ENCODE measurements at places on chromosomes 1 and 21.

- DNase-seq = peak; percentile 69
Observed at GRCh38 chr1:229479660-229480399, 28.3 kb downstream of the NUP133 start.

GRCh38 chr1:160578175-160578524 is 1.1 kb downstream of the CD84 start:
- no peak for DNase-seq

GRCh38 chr1:228278432-228278941 is 70.6 kb downstream of the OBSCN start:
- no peak for DNase-seq

DNA sequence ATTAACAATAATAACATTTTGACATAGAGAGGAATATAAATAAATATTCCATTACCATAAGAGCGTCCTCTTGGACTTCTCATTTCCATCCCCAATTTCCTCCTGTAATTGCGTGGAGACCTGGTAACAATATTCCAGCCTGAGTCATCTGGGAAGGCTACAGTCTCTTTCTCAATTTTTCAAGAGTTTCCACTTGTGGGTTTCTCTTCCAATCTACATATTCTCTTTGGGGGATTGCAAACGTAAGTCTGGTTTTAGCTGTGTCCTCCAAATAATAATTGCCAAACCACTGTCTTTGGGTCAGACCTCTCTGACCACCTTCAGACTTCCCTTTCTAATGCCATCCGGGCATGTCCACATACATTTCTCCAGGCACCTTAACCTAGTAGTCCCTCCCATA is 124.5 kb upstream of the USP24 start:
- no peak for DNase-seq

DNA sequence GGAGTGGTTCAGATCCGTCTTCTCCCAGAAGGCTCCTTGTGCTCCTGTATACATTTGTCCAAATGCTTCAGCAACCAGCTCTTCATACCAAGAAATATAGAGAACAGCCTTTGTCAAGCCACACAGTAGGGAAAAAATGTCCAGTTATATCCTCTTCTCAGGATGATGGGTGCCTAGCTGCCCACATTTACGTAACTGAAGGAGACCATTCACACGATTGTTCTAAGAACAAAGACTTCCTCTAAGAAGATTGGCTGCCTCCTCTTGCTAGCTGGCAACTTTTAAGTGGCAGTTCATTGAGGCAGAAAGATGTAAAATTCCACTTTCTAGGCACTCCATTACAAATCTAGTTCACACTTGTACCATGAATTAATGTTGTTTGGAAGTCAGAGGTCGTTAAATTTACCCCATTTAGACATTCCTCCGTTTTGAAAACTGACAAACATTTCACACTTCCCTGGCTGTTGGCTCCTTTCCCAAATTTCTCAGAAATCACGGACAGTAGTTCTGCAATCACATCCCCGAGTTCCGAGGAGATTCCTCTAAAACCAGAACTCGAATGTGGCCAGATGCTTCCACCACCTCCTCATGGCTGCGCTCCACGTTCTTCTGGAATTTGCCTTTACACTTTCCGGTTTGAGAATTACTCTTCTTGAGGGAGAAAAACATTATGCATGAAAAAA is 45.6 kb upstream of the CSF1 start:
- no peak for DNase-seq

GRCh38 chr1:30149226-30149625 is 574.2 kb downstream of the MATN1 start:
- DNase-seq = no peak

DNA sequence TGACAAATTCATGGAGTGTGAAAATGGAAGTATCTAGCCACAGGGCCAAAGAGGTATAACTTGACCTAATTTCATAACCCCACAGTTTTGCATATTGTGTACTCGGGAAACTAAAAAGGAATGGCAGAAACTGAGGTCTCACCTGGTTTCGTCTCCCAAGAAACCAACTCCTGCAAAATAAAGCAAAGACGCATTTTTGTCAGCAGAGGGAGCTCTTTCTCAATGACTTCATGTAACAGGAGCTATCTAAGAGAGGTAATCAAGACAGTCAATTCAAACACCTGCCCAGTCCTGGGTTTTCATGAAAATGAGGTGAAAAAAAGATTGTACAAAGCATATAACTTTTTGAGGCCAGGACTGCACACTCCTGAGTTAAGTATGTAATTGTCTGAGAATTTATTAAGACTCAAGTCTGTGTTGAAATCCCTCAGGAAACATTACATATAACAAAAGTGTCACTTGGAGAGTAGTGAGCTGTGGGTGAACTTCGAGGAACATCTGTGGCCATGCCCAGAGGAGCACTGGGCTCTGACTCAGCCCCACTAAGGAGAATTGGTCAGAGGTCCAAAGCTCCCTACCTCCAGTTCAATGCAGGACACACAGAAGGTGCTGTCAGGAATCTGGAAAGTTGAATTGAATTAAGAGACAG is 17.6 kb downstream of the FCRL4 start:
- DNase-seq = no peak

- no peak for DNase-seq
Observed at GRCh38 chr1:152970495-152970894, at the start of gene SPRR4. SPRR4 (plus strand) TSS chr1:152970648; CDS start chr1:152971891, 1,243 bp downstream.

GRCh38 chr1:207698822-207699483 is 52.9 kb upstream of the CD46 start:
- no peak for DNase-seq

GRCh38 chr1:208090388-208091301 is 153.5 kb downstream of the PLXNA2 start:
- no peak for DNase-seq

- DNase-seq = no peak
Observed at GRCh38 chr1:209106237-209106741, 477.2 kb upstream of the CAMK1G start.

DNA sequence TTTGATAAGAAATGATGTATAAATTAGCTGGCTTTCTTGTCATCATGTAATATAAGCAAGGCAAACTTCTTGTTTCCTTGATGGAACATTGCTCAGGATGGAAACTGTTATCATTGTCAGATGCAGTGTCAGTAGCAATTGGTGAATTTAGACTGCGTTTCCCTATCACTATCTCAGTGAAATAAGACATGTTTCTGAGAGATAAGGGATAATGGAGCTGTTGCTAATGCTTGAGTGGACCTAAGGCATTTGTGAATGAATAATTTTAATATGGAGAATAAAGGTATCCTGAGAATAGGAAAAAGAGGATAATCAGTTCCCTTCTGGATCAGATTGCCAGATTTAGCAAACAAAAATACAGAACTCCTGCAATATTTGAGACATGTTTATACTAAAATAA is 160.9 kb downstream of the HLX start:
- DNase-seq = no peak

- no peak for DNase-seq
Observed at GRCh38 chr1:202981939-202982338, 14.9 kb upstream of the CYB5R1 start.

DNA sequence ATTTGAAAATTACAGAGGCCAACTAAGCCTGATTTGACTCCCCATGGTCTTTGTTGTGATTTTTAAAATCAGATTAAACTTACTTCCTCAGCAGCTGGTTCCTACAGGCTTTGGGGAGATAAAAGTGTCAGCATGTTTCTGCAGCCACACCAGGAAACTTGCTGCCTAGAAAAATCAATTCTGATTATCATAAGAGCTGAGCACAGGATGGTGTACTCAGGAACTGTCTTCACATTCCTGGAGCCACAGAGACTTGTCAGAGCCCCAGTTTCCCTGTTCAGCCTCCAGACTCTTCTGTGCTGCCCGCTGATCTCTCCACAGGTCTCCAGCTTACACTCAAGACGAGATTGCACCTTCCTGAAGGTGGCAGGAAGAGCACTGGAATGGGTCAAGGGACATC is 23.9 kb downstream of the RAB3B start:
- DNase-seq = no peak

- DNase-seq = no peak
Observed at GRCh38 chr1:30902593-30903290, 5.8 kb downstream of the SDC3 start.

- no peak for DNase-seq
Observed at GRCh38 chr1:54007613-54008012, 10.4 kb downstream of the LDLRAD1 start.

- DNase-seq = no peak
Observed at GRCh38 chr1:208349694-208350330, 105.6 kb upstream of the PLXNA2 start.

DNA sequence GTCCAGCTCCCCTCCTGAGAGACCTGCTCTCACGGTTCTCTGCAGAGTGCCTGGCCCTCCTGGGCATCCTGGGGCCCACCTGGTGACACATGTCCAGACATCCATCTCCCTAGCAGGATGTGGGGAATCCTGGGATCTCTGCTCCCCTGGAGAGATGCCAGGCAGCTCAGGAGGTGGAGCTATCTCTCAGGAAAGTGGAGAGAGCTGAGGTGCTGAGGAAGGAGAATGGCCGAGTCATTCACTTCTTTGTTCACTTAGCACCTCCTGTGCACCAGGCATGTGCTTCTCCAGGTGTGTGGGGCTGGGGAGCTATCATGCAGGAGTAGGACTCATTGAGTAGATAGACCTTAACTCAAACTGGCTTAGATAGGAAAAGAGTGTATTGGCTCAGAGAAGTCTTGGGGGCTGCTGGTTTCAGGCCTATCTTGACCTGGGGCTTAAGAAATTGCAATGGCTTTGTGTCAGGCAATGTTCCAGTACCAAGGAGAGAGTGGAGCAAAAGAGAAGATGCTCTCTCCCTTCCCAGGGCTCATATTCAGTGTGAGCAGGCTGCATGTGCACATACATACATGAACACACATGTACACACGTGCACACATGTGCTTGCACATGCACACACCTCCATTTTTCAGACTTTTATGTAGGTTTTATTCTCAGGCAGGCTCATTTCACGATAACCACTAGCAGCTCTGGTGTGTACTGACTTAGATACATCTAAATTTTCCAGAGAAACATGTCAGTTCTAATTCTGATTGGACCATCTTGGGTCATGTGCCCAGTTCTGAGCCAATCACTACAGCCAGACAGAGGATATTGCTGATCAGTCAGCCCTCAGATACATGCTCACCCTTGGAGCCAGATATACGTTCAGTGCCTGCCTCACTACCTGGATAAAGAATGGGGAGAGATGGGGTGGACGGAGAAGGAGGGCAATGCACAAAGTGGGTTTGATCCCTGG is 437.6 kb downstream of the PTPRU start:
- DNase-seq = no peak

GRCh38 chr1:171985639-171986038 is 144.3 kb downstream of the DNM3 start:
- no peak for DNase-seq

GRCh38 chr1:245645894-245646293 is 491.1 kb downstream of the KIF26B start:
- DNase-seq = peak; percentile 66

GRCh38 chr1:109539676-109540075 is at the start of gene GPR61:
GPR61 (plus strand) TSS chr1:109539872; CDS start chr1:109543023, 3,151 bp downstream.
- DNase-seq = no peak

GRCh38 chr21:34526618-34527290 is 14.7 kb upstream of the KCNE1 start:
- DNase-seq = no peak

- DNase-seq = no peak
Observed at GRCh38 chr1:7223334-7224080, 438.3 kb downstream of the CAMTA1 start.

DNA sequence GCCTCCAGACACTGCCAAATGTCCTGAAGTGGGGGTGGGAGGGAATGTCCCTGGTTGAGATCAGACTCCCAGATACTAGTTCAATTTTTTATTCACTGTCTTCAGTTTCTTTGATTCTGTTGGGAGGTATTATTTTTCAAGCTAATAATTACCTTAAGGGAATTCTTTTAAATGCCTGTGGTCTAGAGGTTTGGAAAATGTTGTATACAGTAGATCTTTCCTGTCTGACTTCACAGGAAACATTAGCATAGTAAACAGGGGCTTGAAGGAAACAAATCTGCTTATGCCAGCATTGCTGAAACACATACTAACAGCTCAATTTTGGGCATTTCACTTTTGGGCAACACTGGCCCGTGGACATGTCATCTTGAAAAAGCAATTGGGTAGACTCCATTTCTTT is 84.3 kb upstream of the HP1BP3 start:
- DNase-seq = no peak

DNA sequence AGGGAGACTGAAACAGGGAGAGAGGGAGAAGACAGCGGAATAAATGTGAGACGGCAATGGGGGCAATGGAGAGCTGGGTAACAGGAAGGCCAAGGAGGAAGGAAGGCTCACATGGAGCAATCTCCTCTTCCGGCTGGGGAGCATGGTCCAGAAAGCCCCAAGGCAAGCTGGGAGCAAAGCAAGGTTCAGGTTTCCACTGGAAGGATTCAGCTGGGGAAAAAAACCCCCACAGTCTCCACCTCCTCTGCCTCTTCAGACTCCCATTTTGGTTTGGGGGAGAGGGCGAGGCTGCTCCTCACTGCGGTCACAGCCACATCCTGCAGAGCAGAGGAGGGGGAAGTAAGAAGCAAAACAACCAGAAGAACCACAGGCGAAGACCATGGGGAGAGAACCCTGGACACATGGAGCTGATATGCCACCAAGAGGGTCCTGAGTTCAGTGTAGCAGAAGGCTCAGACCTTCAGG is 650 bp downstream of the TNFAIP8L2 start:
- no peak for DNase-seq

DNA sequence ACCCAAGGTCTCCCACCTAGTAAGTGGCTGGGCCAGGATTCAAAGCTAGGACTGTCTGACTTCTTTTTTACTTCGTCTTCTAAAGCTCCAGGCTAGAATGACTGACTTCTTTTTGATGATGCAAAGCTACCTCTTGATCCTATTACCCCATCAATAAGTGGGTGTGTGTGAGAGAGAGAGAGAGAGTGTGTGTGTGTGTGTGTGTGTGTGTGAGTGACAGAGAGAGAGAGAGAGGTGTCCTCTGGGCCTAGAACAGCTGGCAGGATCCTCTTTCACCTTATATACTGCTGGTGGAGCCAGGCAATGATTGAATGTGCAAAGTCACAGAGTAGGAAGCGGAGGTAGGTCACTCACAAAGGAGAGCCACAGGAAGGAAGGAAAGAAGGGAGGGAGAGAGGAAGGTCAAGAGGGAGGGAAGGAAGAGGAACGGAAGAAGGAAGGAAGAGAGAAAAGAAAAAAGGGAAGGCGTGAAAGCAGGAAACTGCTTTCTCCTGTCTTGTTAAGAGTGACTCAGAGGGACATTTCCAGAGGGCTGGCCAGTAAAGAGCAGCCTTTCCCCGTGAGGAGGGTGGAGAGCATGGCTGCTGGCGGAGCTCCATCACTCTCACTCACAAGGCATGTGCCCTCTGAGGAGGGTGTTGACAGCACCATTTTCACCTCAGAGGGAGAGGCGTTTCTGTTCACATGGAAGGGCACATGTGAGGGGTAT is 68.9 kb downstream of the CDC7 start:
- DNase-seq = no peak

GRCh38 chr1:236167154-236167553 is 24.8 kb downstream of the GPR137B start:
- no peak for DNase-seq

DNA sequence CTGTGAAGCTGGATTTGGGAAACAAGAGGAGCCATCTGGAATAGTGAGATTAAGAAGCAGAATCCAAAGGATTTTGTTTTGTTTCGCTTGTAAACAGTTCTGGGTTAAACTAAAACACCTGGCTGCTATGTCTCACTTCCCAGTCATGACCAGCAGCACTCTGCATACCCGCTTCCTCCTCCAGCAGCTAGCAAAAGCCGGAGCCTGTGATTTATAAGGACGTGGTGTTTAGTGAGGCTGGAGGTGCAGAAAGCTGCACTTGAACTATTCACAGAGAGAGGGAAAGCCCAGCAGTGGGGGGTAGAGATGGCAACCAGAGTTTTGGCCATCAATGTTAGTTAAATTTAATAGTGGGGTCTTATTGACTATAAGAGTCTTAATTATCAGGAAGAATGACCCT is 240.2 kb downstream of the AJAP1 start:
- DNase-seq = no peak

GRCh38 chr1:109845658-109846057 is 65.0 kb upstream of the CSF1 start:
- no peak for DNase-seq

All from GM12864 (cell line).